ENCODE measurements at places on chromosomes 5 and 9.

DNA sequence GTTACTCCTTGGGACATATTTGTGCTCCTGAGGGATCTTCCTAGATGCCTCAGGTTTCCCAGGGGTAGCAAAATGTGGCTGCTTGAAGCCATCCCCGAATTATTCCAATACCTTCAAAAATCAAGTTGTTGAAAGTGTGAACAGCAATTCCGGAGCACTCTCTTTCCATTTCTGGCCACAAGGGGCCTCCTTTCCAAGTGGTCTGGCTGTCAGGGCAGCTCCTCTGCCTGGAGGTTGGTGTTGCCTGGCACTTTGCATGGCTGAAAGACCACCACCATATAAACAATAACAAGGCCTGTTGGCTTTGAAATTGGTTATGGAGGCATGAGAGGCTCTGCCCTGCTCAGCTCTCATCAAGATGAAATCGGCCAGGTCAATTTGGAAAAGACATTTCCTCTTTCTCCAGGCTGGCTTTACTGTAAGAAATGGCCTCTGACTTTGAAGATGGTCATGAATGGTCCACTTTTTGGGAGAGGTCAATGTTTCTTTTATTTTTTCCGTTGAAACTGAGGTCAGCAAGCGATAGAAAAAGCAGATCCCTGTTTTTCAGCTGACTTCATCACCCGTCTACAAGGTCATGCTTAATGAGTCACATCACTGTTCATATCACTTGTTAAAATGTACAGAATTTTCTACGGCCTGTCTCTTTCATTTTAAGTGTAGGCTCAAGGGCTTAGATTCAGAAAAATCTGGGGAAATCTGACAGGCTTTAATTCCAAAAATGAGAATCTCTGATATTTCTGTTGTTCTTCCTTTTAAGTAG lies 481.1 kb upstream of the ZNF608 start:
- no peak for DNase-seq

DNA sequence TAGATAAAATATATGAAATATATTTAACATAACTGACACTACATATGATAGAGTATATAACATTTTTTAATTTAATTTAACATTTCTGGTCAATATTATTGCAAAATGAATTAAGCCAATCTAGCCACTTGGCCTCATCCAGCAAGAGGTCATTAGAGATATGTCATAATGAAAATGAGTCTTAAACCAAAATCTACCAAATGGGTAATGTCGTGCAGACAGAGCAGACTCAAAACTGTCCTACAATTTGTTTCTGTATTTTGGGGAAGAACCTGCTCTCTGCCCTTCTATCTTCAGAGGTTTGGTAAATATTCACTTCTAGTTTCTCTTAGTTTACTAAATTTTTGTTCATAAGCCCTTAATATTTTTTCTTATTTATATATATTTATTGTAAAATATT lies 61.4 kb downstream of the ARHGEF28 start:
- no peak for DNase-seq

DNA sequence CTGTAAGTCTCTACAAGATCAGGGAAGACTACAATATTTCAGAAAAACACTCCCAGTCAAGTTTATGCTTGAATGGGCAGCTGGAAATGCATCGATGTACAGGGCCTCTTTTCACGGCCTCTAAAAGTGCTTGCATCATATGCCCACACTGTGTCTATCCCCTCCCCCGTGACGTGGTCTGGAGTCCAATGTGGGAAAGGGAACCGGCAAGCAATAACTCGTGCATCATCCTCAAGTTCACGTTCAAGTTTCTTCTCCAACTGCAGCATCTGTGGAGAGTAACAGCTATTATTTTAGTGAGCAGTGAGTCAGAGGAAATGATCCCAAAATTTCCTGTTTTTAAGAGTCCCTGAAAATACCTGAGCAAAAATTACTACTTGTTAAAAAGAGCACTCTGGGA lies 22.3 kb downstream of the ATPSCKMT start:
- no peak for DNase-seq

GRCh38 chr5:125775896-125776295 lies 647.3 kb upstream of the GRAMD2B start:
- no peak for DNase-seq

- no peak for DNase-seq
Observed at GRCh38 chr9:13665418-13666066, 386.1 kb upstream of the MPDZ start.

DNA sequence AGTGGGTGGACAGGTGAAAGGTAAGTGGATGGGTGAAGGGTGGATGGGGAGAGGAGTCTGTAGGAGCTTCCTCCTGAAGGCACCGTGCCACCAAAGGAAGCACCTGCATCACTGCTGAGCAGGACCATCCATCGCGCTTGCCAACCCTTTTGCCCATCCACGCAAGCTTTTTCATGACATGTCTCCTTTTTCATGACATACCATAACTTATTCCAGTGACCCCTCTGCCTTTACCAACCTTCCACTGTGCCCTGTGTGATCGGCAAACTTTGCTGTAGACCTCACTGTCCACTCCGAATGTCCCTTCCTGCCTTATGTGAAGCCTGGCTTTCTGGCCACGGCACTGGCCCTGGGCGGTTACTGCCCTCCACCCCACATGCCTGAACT lies 13.4 kb downstream of the FLT4 start:
- DNase-seq = no peak

GRCh38 chr5:165630261-165630778 lies 2124.9 kb downstream of the MAT2B start:
- no peak for DNase-seq

GRCh38 chr9:8872802-8873201 lies 1073.2 kb upstream of the DMAC1 start:
- DNase-seq = no peak

- DNase-seq = no peak
Observed at GRCh38 chr5:66870708-66871107, 274.5 kb downstream of the MAST4 start.

DNA sequence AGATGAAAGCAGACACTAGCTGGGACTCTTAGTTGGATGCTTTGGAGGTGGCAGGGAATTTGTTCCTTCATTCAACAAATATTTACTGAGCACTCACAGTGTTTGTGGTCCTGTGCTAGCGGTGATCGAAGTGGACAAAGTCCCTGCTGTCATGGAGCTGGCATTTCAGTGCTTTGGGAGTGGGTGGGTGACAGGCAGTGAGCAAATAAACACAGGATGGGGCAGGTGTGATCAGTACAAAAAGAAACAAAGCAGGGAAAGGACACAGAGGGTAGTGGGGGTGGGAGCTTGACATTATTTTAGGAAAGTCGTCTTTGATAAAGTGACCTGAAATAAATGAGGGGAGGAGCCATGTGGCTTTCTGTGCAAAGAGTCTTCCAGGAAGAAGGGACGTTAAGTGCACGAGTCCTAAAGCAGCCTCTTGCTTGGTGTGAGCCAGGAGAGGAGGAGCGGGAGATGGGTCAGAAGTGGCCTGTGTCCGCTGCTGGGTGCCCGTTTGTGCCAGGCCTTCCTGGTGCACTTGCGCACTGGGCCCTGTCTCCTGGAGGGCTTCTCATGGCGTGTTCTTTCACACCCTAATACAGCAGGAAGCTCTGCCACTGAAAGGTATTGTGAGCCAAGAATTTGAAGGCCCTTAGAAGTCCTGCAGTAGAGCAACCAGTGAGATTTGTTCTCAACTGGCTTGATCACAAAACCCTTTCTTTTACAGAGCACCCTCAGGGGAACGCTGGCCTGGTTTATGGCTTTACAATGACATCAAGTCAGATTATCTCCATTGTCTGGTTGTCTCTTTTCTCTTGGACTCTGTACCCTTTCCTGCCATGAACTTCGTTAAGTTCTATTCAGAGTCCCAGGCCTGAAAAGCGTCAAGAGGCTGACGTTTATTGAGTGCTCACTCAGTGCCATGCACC lies 14.8 kb downstream of the NDST1 start:
- DNase-seq = no peak

- DNase-seq = no peak
Observed at GRCh38 chr5:88672644-88673252, 210.2 kb downstream of the MEF2C start.

DNA sequence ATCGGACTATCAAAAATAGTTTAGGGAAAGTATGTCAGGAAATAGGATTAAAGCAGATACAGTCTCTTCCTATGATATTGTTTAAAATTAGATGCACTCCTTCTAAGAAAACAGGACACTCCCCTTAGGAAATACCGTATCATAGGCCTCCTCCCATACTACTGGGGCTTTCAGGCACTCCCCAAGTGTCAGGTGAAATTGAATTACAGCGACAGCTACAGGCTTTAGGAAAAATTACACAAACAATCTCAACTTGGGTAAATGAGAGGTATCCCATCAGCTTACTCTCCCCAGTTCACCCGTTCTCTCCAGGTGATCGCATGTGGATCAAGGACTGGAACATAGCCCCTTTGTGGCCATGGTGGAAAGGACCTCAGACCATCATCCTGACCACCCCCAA lies 110.4 kb upstream of the EPB41L4A start:
- no peak for DNase-seq

GRCh38 chr5:162591724-162592123 lies 524.2 kb downstream of the GABRG2 start:
- DNase-seq = no peak

DNA sequence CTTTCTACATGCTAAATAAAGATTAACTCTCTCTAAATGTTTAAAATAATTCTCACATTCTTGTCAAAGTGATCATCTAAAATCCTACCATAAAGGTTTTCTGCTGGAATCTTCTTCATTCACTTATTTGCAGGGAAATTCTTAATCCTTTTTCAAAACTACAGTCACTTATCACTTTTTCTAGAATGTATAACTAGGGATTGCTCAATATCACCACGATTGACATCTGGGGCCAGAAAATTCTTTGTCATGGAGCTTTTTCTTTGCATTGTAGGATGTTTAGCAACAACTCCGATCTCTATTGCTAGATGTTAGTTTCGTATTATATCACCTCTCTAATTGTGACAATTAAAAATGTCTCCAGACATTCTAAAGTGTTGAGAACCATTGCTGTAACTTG lies 344.9 kb upstream of the PIK3R1 start:
- no peak for DNase-seq

DNA sequence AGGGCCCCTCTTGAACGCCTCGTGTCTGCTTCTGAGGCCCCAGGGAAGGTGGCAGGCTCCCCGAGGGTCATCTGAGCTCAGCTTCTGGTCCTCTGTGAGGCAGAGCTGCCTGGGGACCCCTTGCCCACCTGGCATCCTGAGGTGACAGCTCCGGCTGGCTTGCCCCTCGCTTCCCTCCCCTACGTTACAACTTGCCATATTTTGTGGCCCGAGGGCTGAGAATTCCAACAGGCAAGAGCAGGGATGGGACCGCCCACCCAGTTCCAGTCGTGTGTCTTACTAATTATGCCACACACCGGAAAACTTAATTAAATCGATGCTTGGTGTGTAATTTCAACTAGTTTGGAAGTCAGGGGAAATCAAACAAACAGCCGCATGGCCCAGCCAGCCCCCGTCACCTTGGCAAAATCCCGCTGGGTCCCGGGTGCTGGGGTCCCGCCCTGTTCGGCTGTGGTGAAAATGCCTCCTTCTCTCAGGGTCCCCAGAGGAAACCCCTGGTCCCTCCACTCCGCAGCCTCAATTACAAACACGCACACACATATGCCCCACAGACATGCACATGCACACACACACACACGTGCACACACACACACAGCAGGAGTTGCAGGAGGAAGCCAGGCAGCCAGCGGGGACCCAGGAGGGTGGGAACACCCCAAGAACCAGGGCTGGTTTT lies 221.0 kb upstream of the IER5L start:
- no peak for DNase-seq

- no peak for DNase-seq
Observed at GRCh38 chr5:10466446-10467073, 24.9 kb downstream of the ROPN1L start.

DNA sequence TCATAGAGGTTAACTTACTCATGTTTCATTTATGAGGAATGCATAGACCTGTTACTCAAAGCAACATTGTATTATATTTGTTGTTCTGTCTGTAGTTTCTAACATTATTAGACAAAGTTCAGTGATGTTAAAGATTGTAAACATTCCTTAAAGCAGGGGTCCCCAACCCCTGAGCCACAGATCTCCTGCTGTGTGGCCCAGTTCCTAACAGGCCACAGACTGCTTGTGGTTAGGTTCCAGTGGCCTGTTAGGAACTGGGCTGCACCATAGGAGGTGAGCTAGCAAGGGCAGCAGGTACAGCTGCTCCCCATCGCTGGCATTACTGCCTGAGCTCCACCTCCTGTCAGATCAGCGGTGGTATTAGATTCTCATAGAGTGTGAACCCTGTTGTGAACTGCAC lies 181.1 kb downstream of the KDM4C start:
- DNase-seq = no peak

- no peak for DNase-seq
Observed at GRCh38 chr5:16665601-16666000, 48.8 kb upstream of the RETREG1 start.

GRCh38 chr5:144205141-144205551 lies 34.5 kb downstream of the KCTD16 start:
- DNase-seq = no peak

GRCh38 chr5:145737578-145737977 lies 97.6 kb downstream of the PRELID2 start:
- no peak for DNase-seq

DNA sequence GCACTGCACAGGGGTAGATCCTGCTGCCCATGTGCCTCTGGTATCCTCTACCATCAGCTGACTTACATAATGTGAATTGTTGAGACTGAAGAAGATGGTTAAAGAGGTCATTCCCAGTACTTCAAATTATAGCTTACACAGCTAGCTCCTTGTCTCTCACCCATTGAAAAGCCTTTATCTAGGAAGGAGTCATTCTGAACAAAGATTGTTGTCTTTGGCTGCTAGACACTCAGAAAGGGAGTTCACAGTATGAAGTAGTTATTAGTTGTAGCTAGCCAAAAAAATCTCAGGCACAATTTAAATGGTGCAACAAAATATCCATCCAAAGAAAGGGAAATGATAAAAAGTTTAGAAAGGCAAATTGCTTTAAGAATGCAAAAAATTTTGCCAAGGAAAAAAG lies 102.0 kb upstream of the NREP start:
- no peak for DNase-seq

DNA sequence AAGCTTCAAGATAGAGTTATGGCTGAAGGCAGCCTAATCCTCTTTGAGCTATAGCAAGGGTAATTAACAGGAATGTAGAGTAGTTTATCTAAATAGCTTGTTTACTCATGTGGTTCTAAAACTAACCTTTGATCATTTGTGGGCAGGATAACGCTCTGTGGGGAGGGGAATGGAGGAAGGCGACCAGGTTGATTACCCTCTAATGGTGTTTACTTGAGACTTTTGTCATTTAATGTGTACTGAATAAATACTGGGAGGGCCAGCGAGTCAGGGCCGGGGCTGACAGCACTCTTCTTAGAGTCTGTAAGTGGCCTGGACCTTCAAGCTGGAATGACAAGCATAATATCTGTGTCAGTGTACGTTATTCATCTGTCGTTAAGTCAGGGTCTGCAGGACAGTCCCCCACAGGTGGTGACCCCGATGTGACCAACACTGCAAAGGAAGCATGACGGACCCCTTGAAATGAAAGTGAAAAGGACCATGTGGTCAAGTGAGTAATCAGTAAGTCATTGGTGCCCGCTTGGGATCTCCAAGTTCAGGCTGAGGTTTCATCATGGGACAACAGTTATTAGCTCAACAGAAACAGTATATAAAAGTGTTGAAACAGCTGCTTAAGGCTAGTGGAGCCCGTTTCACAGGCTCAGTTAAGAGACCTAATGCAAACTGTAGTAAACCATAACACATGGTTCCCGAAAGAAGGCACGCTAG lies 162.6 kb downstream of the CPLANE1 start:
- no peak for DNase-seq

- no peak for DNase-seq
Observed at GRCh38 chr5:118611332-118611945, 376.9 kb downstream of the DTWD2 start.

- no peak for DNase-seq
Observed at GRCh38 chr5:10629682-10630081, 65.8 kb downstream of the ANKRD33B start.

GRCh38 chr5:36060420-36060887 lies 6.2 kb downstream of the UGT3A2 start:
- DNase-seq = no peak
